ENCODE measurements at places on chromosomes 2 and 18.

DNA sequence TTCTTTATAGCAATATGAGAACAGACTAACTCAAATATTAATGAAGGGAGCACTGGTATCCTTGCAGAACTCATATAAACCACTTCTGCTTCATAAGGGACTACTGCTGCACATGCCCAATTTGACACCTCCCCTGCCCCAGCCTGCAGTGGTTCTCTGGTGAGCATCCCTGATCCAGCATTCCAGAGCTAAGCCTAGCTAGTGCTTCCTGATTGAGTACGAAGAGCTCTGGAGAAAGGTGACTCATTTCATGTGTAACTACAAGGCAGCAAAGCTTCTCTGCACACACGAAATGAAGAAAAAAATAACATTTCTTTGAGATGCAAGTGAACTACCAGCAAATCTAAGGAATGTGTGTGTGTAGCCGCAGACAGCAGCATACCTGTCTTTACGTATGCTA, 22.8 kb upstream of the ADNP2 start:
- no peak for DNase-seq

- DNase-seq = peak; percentile 68
Measured at GRCh38 chr2:42493468-42494354, at the start of gene KCNG3. Gene KCNG3, minus strand, starts transcription at chr2:42493982. Its CDS starts 481 bp downstream, at chr2:42493501.

DNA sequence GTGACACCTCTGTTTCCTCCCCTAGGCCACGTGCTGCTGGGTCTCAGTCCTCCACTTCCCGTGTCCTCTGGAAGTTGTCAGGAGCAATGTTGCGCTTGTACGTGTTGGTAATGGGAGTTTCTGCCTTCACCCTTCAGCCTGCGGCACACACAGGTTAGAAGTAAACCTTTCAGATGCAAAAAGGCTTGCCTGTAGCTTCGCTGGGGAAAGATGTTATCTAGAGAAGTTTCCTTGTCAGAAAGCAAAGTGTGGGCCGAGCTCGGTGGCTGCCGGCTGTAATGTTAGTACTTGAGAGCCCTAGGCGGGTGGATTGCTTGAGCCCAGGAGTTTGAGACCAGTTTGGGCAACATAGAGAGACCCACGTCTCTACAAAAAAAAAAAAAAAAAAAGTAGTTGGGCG, 16.7 kb downstream of the IL1R2 start:
- no peak for DNase-seq

DNA sequence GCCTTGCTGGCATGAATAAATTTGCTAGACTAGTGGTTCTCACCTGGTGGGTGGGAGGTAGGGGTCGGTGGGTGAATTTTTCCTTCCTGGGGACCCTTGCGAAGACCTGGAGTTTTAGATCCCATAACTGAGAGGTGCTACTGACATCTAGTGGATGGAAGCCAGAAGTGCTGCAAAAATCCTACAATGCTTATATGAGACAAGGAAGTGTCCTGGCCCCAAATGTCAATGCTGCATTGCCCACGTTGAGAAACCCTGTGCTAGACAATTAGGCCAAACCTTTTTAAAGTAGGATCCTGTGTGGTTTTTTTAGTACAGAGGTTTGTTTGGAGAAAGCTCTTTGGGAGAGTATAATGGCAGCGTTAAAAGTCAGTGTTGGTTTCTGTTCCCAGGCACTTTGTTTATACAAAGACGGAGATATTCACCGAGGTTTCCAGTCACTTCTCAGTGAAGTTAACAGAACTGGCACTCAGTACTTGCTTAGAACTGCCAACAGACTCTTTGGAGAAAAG, 9.6 kb downstream of the SERPINB8 start:
- peak; percentile 48 for DNase-seq

DNA sequence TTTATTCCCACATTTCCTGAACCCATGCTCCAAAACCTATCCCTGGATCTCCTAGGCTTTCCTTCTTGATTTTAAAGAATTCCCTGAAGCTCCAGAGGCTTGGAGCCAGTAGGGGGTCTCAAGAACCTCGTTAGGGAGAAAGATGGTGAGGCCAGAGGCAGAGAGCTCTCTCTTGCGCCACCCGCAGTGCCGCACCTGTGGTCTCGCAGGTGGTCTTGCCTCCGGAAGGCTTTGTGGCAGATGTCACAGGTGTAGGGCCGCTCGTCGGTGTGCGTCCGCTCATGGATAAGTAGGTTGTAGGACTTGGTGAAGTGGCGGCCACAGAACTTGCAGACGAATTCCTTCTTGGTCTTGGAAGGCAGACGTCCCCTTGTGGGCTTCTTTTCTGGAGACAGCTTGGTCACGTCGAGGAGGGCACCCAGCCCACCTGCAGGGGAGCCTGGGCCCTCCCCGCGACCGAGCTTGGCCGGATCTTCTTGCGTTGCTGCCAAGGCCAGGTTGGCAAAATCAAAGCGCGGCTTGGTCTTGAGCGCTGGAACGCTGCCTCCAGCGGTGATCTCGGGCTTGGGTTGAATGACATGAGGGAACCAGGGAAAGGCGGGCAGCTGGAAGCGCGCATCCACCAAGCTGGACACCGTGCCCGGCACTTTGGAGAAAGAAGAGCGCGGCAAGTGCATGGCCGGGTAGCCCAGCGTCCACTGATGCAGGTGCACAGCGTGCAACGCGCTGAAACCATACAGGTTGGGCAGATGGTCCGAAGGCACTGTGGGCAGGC, 5.3 kb downstream of the OSR1 start:
- no peak for DNase-seq

- DNase-seq = no peak
Measured at GRCh38 chr2:116511426-116511825, 1303.1 kb upstream of the DDX18 start.

DNA sequence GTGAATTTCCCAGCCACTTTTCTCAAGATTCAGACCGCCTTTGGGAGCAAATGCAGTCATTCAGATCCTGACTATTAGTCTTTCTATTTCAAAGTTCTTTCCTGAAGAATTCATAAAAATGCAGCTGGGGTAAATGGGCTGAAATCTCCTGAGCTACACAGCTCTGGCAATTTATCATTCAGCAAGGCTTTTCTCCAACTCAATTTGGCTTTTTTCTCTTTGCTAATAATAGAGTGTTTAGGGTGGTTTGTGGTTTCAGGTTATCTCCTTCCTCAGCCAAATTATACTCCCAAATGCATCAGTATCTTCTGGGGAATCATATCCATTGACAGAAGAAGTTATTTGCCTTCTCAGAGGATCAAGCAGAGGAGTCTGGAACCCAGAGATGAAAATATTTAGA, 282.4 kb upstream of the SLC14A2 start:
- DNase-seq = no peak

DNA sequence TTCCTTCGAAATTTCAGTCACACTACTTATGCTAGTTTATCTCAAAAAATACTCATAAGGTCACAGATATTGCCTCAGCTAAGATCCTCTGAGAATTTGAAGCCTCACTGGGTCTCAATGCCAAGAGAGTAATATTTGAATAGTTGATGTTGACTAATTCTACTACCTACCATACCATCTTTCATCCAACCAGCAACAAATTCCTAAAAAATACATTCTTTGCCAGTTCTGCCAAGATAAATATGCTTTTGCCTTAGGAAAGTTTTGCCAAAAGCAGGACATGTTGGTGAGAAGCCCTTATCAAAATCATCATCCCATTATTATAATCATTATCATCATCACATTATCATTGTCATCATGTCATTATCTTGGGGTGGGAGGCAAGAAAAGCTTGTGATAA, 544.6 kb upstream of the ZEB2 start:
- DNase-seq = no peak

GRCh38 chr2:144424559-144425240, 95.2 kb downstream of the ZEB2 start:
- DNase-seq = no peak

GRCh38 chr18:7021994-7022840, 95.4 kb downstream of the LAMA1 start:
- peak; percentile 83 for DNase-seq

DNA sequence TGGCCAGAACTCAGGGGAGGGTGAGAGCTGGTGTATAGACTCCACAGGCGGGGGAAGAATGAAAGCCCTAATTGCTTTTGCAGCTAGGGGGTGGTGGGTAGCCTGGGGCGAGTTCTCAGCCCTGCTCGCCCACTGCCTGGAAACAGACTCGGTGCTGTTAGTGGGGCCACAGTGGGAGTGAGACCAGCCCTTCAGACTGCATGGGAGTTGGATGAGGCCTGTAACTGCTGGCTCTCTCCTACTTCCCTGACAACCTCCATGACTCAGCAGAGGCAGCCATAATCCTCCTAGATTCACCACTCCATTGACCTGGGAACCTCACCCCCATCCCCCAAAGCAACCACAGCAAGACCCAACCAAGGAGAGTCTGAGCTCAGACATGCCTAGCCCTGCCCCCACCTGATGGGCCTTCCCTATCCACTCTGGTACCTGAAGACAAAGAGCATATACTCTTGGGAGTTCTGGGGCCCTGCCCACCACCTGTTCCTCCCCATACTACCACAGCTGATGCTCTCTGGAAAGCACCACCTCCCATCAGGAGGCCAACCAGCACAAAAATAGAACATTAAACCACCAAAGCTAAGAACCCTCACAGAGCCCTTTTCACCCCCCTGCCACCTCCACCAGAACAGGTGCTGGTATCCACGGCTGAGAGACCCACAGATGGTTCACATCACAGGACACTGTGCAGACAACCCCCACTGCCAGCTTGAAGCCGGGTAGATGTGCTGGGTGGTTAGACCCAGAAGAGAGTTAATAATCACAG, 226.3 kb downstream of the EIPR1 start:
- no peak for DNase-seq

DNA sequence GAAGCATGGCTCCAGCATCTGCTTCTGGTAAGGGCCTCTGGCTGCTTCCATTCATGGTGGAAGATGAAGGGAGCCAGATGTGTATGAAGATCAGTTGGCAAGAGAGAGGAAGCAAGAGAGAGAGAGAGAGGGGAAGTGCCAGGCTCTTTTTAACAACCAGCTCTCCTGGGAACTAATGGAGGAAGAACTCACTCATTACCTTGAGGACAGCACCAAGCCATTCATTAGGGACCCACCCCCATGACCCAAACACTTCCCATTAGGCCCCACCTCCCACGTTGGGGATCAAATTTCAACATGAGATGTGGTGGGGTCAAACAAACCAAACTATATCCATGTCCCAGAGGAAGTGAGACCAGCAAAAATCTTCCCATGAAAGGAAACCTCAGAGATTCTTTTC, 124.8 kb upstream of the SIX2 start:
- DNase-seq = no peak

DNA sequence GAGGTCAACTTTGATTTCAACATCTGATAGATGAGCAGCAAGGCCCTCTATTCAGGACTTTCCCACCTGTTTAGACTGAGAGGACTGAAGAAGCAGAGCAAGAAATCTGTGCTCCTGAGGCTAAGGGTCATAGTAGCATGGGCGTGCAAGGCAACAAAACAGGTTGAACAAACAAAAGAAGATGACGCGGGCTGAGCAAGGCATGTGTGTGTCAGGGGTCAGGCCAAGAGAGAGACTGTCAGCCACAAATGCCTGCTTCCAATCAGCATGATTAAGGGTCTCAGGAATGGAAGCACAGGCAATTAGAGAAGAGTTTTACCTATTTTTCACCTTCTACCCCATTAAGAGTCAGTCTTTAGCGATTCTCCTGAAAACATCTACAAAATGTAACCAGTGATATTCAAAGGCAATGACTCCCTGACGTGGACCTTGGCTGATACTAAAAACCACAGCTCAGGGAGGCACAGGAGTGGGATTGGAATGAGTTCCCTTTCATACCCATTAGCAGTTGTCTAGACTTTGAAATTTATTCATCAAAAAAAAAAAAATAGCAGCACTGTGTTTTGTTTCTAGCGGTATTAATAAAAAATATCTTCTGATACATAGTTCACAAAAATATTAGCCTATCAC, 81.9 kb downstream of the DYNAP start:
- DNase-seq = no peak

GRCh38 chr18:48365965-48366364, 43.2 kb downstream of the ZBTB7C start:
- DNase-seq = no peak

GRCh38 chr18:52465391-52465790, 125.4 kb downstream of the DCC start:
- DNase-seq = no peak

GRCh38 chr2:43238176-43238575, 11.8 kb upstream of the ZFP36L2 start:
- DNase-seq = no peak

- DNase-seq = peak; percentile 3
Measured at GRCh38 chr2:149611100-149611820, 23.7 kb upstream of the MMADHC start.

GRCh38 chr2:218659988-218660358, 490 bp downstream of the BCS1L start:
- no peak for DNase-seq

DNA sequence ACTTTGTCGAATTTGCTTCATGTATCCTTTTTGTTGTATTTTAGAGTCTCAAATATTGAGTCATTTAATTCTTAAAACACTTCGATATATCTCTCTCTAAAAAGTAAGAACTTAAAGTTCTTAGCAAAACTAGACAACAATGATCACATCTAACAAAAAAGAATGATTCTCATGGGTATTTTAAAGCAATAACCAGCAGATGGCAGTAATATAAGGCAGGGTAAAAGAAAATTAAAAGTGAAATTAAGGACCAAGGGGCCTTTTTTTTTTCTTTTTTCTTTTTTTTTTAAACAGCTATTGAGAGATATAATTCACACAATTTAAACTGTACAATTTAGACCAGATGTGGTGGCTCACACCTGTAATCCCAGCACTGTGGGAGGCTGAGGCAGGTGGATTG, 9.9 kb upstream of the AOX1 start:
- DNase-seq = no peak

- no peak for DNase-seq
Measured at GRCh38 chr2:29061616-29062015, 12.7 kb downstream of the PCARE start.

- peak; percentile 88 for DNase-seq
Measured at GRCh38 chr18:6729247-6730091, at the start of gene ARHGAP28. Gene ARHGAP28, plus strand, starts transcription at chr18:6729716. Its CDS starts 106 bp downstream, at chr18:6729822.

GRCh38 chr2:86002375-86002774, 103.3 kb downstream of the POLR1A start:
- DNase-seq = no peak

DNA sequence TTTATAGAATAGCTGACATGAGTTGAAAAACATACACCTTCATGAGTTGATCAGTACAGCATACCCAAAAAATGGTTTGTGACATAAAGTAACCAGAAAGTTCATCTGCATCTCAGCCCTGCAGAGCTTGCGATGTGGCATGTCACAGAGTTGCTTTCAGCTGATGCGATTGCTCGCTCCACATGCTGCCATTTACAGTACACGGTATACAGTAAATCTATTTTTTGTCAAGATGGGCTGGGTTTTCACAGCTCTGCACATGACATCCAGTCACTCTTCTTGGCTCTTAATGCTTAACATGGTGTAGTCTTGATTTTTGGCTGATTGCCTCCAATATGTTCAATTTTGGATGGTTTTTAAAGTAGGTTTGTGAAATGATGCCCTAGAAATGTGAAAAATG, 811.9 kb downstream of the SATB2 start:
- DNase-seq = no peak

DNA sequence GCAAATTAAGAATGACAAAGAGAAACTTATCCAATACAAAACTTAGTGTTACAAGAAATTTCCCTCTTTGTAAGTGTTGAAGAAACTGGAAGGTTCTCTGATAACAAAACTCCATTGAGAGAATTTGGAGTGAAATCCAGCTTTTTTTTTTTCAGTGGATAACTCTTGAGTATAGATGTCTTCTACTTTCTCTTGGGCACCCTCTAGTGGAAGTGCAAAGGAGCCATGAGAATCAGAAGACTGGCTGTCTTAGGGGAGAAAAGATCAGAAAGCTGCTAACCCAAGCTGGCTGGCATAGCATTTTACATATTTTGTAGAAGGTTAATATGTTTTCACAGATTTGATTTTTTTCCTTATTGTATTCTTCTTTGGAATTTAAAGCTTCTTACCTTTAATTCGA, 138.8 kb upstream of the SATB2 start:
- DNase-seq = peak; percentile 3

- no peak for DNase-seq
Measured at GRCh38 chr2:174607989-174608865, 10.6 kb upstream of the WIPF1 start.

All from NCI-H1092 treated with DMSO at 0.1 percent for 48 hours (cell line).